ENCODE measurements at places on chromosomes 7 and 10.

DNA sequence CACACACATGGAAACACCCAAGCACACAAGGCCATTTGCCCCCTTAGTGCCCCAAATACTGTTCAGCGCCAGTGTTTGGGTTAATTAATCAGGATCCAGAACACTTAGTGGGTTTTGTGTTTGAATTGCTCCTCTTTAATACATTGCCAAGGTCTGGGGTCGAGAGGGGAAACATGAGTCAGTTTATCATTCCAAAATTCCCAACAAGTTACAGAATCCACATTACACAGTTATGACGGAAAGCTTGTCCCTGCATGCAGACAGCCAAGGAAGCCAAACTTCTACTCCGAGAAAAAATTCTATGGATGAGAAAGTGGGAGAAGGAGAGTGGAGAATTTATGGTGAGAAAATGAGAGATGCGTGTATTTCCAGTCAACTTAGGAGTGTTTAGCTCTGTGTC, 189.0 kb downstream of the NPSR1 start:
- no peak for DNase-seq

- no peak for DNase-seq
Measured at GRCh38 chr10:93993782-93994437, at the start of gene PLCE1. Gene PLCE1, plus strand, starts transcription at chr10:93993931. Its CDS starts 37,116 bp downstream, at chr10:94031047.

DNA sequence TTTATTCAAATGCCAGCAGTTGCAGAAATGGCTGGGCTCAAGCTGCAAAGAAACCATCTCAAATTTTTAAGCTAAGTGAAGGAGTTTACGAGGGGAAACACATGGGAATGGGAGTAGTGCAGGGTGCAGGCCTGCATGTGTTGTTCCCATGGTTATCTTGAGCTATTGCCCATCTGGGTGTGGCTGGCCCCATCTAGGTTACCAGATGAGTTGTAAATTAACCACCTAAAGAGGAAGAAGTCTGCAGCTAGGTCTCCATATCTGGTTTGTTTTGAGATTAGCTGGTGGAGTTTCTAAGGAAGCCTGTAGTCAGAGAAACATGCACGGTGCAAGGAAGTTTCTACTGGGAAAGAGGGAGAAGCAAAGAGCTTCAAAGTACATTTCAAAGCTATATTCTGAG, 23.3 kb upstream of the STEAP2 start:
- DNase-seq: no peak

GRCh38 chr10:59047957-59048618, 128.4 kb upstream of the PHYHIPL start:
- no peak for DNase-seq

- no peak for DNase-seq
Measured at GRCh38 chr7:30226614-30227268, 57.7 kb upstream of the ZNRF2 start.

Measured in naive thymus-derived CD8-positive, alpha-beta T cell (primary cell).